ENCODE measurements at places on chromosomes 5 and 9.

GRCh38 chr9:112820881-112821280, 69.8 kb downstream of the SLC46A2 start:
- DNase-seq = no peak

GRCh38 chr5:77937015-77937908, 161.1 kb upstream of the TBCA start:
- peak; percentile 53 for DNase-seq

DNA sequence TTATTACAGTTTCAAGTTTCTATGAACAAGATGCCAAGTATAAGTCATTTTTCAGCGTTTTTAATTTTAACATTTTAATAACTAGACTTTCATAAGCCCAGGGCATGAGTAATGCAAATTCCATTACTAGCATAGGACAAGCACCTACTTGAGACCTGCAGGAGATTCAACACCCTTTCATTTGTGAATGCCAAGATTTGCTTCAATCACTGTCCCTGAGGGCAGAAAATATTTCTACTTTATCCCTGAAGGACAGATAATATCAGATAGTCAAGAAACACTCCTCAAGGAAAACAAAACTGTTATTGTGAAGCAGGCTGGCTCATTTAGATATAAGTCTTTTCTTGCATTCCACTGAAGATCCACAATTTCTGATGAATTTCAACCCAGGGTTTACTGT, 27.7 kb upstream of the ZNF622 start:
- no peak for DNase-seq

- no peak for DNase-seq
Measured at GRCh38 chr5:94820488-94820887, 202.0 kb downstream of the SLF1 start.

GRCh38 chr5:159478950-159479349, 148.7 kb upstream of the IL12B start:
- DNase-seq = peak; percentile 34

- no peak for DNase-seq
Measured at GRCh38 chr9:93117924-93118862, 15.9 kb downstream of the NINJ1 start.

GRCh38 chr9:121738411-121738810, 87.0 kb downstream of the DAB2IP start:
- DNase-seq = no peak

Data from common myeloid progenitor, CD34-positive (primary cell).